Stimulated activated CD4-positive, alpha-beta T cell treated with anti-CD3 and anti-CD28 coated beads, Interleukin-4, amount 100 ng/mL, for 24 hours (primary cell): ENCODE measurements at places on chromosomes 3 and 15.

GRCh38 chr3:129942296-129942695, 32.2 kb upstream of the TRH start:
- peak; percentile 22 for DNase-seq

DNA sequence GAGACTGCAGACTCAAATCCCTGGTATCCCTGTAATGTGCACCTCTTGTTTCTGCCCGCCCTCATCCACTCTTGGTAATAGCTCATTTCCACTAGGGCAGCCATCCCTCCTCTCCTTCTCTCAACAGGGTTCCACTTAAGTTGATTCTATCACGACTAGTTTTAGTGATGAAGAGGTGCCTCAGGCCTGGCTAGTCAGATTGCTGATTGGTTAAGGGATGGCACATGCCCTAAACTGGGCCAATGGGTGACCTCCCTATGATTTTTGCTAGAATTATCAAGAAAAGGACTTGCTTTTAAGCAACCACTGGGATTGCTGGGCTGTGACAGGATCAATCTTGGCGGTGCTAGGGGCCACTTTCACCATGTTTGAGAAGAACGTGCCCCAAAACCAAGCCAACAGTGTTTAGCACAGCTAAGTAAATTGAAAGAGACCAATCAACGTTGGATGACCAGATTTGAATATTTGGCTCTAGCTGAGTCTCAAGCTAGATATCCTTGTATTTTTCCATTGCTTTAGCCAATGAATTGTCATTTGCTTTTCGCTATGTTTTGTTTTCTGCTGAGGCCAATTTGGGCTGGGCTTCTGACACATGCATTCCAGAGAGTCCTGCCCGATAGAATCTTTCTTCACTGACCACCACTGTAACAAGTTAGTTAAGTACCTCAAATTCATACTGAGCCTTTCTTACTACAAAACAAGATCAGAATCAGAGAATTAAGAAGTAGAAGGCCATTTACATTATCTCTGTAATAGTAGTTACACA, 131.0 kb downstream of the PDZRN3 start:
- DNase-seq, result no peak

DNA sequence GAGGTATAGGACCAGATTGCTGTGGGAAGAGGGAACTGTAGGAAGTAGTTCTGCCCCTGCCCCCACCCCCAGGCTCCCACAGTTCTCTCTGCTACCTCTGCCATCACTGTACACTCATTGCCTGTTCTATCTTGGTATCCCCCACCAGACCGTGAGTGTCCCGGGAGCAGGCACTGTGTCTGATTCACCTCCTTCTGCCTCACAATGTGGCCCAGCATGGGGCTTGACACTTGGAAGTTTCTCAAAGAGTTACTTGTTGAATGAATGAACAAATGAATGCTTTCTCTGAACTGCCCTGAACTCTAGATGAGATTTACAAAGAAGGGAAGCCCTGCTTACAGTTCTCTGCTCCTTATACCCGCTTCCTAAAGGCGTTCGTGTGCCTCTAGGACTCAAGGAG, 27.1 kb upstream of the PIK3CB start:
- no peak for DNase-seq

DNA sequence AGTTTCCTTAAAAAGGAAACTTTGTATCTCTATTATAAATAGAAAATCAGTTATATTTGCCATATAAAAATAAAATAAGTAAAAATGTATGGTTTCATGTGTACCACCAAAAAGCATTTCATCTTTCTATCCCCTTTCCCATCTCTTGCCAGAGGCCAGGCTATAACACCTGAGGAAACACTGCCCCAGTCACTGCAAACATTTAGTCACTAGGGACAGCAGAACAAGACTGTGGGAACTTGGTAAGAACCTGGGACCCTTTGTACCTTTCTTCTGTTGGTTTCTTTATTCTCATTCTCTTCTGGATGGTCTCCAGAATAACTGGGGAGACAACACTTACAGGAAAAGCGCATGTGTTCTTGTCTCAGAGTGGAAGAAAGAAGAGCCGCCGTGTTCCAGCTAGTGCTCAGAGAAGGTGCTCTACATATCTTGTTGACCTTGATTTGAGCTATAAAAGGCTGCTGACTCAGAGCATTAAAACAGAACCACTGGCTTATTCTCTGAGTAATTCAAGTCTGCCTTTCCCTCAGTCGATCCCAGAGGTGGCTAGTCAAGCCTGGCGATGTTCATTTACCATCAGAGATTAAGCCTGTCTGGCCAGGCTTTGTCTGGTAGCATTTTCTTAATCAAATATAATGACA, 361.6 kb downstream of the RBMS3 start:
- DNase-seq, result no peak

- no peak for DNase-seq
These were observed 138.6 kb downstream of the FMN1 start for GRCh38 chr15:33055962-33056361.

GRCh38 chr15:59437142-59437816, 707 bp upstream of the FAM81A start:
- DNase-seq, result no peak

DNA sequence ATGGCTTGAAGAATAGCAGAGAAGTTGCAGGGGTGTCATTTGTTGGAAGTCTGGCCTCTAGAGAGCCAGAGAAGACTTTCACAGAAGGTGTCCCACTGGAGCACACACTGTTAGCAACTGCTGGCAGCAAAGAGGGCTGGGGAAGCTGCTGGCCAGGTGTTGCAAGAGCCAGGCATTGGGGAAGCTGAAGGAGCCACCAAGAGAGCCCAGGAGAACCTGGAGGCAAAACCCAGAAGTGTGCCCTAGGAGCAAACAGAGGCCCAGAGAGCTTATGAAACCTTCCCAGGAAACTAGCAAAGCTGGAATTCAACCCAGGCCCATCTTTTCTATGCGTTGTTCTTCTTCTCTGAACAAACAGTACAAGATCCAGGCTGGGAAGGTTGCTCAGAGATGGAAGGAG, 132.7 kb upstream of the TRIM42 start:
- DNase-seq, result no peak

DNA sequence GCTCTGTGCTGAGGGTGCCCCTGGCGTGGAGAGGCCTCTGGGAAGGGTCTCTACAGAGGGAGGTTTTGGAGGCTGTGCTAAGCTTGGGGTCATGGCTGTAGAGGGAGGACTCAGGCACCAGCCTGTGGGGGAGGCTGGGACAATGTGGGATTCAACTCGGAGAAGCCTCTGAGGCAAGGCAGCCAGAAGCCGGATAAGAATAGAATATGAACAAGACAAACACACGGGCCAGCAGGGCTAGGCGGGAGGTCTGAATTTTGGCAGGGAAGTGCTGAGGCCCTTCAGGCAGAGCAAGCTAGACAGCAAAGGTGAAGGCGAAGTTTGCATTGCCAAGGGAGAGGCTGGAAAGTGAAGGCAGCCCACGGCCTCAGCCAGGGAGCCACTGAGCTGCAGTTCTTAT, 612.1 kb upstream of the NR2F2 start:
- DNase-seq, result no peak

DNA sequence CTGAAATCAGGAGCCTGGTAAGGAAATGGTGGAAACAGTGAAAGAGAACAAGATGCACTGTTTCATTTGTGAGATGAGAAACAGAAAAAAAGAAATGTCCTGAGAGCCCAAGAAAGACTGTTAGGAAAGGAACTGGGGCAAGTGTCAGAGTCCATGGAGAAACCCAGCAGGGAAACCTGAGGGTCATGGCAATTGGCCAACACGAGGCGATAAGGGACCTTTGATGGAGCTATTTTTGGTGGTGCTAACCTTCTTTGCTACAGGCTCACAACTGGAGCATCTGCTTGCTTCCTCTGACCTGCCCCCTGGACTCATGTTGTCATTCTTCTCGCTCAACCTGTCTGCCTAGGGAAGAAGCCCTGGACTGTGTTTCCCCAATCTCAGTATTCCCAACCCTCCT, 4.2 kb upstream of the TMEM41A start:
- no peak for DNase-seq

GRCh38 chr15:40204100-40204499, 34.8 kb upstream of the PAK6 start:
- DNase-seq, result no peak

- DNase-seq, result no peak
These were observed 133.7 kb upstream of the OSTN start for GRCh38 chr3:191065181-191065805.

- no peak for DNase-seq
These were observed 205.4 kb downstream of the CNTN3 start for GRCh38 chr3:74409066-74409465.

GRCh38 chr15:51842852-51843737, 13.6 kb downstream of the TMOD3 start:
- peak; percentile 12 for DNase-seq

GRCh38 chr3:153357436-153357835, 195.4 kb downstream of the RAP2B start:
- no peak for DNase-seq

DNA sequence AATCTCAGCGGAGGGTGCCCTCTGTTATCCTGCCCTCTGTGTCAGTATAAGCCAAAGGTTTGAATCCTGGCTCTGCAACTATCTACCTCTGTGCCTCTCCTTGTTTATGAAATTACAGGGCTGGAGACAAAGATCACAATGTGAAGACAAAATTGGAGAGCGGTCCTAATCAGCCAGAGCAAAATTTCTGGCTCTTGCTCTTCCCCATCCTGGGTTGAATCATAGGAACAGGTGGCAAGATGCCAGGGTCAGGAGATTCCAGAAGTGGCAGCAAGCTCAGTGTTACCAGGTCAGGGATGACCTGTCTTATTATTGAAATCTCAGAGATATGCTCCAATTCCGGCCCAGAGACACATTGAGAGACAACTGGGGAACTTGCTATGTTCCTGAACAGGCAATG, 2.3 kb upstream of the CCR2 start:
- DNase-seq, result no peak
